ENCODE measurements at places on chromosomes 5 and 9.
A peak's percentile ranks its signal among the peaks of the same experiment; 100 is the strongest.

GRCh38 chr5:140295414-140295813, 7.5 kb downstream of the PFDN1 start:
- peak; percentile 98 for DNase-seq

GRCh38 chr5:125390326-125390725, 643.9 kb upstream of the ZNF608 start:
- no peak for DNase-seq

DNA sequence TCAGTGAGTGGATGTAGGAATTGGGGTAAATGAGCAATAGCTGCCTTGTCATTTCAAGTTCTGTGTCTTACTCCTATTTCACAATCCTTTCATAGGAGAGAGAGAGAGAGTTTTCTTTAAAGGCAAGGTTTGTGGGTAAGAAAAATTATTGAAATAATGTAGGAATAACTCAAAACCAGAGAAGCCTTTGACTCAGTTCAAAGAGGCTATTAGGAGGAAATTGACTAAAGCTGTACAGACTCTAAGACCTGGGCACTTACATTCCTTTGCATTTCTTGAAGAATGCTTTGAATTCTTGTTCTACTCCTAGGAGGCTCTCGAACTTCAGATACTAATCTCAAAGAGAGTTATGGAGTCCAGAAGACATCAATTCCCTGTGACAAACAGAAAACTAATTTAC, 257.1 kb downstream of the FBXL7 start:
- peak; percentile 94 for DNase-seq

- DNase-seq, result peak; percentile 51
Measured at GRCh38 chr5:60161340-60161934, 267.9 kb upstream of the PDE4D start.

DNA sequence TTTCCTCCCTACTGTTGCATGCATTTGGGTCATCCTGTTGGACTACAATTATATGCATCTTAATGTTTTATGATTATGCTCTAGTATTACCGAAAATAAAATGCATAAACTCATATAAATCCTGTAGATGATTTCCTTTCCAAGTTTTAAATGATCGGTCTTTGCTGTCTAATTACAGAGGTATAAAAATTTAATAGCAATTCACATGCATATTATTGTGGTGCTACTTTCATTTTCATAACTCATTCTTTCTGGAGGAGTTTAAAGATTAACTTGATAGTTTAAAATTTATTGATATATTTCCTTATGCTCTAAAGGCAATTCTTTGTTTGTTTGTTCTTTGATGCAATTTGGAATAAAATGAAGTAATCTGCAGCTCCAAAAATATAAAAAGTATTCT, 1475.1 kb downstream of the MAT2B start:
- no peak for DNase-seq

- DNase-seq, result peak; percentile 73
Measured at GRCh38 chr5:93704996-93705395, 36.4 kb downstream of the POU5F2 start.

DNA sequence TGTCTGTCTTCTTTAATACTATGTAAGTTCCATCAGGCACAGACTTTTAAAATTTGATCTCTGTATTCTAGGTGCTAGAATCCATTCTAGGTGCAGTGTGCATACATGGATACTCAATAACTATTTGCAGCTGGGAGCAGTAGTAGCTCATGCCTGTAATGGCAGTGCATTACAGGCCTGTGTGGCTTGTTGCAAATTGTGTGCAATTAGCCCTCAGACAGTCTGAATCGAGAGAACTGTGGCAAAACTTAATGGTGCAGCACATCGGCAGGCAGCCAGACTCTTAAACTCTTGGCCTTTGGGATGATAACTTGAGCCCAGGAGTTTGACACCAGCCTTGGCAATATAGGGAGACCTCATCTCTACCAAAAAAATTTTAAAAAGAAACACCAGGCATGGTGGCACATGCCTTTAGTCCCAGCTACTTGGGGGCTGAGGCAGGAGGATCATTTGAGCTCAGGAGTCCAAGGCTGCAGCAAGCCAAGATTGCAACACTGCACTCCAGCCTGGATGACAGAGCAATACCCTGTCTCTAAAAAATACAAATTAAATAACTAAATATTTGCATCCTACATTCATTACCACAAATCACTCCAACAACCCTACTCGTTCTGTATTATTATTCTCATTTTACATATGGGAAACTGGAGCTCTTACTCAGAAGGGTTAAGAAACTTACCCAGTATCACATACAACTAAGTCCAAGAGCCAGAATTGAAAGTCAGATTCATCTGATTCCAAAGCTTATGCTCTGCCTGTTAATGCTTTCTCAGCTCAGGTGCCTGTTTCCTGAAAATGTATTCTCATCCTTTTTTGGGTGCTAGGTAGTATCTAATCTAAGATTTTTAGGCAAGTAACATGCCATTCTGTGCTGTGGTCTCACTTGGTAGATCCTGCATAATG, 30.1 kb downstream of the PRKACG start:
- no peak for DNase-seq

GRCh38 chr5:157273131-157273556, 7.2 kb downstream of the CYFIP2 start:
- no peak for DNase-seq

GRCh38 chr5:62315376-62316175, 9.6 kb downstream of the KIF2A start:
- peak; percentile 56 for DNase-seq

DNA sequence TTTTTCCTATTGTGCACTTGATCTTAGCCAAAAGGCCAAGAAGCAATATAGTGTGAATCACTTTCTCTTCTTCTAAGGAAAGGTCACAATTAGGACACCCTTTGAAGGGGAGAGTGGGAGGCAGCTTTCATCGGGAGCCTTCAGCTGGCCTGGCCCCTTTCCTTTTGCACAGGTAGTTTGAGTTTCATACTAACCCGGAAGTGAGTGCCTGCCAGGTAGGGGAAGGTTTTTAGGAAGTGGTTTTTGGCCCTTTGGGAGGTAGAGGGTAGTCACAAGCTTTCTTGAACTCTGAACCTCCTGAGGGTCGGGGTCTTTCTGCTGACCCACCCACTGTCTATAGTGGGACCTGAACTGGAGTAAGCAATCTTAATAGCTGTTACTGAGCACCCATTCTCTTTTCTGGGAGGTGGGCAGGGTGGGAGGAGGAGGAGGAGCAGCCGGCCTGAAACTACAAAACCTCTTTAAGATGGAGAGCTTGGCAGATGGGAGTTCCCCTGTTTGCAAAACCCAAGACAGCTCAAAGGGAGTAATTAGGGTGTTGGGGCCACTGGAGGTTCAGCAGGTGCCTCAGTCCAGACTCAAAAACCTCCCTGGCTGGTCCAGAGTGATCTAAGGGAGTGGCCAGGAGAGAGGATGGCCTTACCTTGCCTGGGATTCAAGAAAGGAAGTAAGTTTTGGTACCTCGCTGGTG, 6.0 kb downstream of the LARP1 start:
- DNase-seq, result no peak

- no peak for DNase-seq
Measured at GRCh38 chr9:77602852-77603251, 45.3 kb downstream of the GNA14 start.

DNA sequence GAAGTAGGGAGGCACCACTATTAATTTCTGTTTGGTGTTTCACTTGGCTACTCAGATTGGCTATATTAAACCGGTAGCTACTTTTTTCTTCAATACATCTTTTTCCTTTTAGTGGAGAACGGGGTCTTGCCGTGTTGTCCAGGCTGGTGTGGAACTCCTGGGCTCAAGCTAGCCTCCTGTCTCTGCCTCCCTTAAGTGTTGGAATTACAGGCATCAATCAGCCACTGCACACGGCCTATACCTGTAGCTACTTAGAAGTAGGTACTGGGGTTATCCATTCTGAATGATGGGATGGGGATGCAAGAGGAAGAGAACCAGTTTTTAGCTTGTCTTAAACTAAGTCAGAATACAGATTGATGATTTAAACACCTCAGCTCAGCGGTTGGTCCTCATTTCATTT, 1.7 kb downstream of the UBE2D2 start:
- DNase-seq, result no peak

- DNase-seq, result no peak
Measured at GRCh38 chr5:112951124-112951702, 25.4 kb upstream of the DCP2 start.

DNA sequence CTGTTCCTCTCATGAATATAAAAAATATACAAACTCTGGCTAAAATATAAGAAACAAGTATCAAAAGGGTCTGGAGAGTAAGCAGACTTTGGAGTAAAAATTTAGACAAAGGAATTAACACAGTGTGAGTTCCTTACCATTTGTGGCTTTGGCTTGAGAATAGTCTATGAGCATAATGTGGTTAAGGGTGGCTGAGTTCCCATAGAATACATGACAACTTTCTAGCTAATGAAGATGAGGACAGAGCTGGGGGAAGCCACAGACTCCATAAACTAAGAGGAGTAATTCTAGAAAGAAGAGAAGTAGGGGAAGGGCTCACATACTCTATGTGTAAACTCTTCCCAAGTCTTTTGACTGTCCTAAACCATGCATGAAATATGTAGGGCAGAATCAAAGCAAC, 79.4 kb downstream of the CAAP1 start:
- DNase-seq, result peak; percentile 10

DNA sequence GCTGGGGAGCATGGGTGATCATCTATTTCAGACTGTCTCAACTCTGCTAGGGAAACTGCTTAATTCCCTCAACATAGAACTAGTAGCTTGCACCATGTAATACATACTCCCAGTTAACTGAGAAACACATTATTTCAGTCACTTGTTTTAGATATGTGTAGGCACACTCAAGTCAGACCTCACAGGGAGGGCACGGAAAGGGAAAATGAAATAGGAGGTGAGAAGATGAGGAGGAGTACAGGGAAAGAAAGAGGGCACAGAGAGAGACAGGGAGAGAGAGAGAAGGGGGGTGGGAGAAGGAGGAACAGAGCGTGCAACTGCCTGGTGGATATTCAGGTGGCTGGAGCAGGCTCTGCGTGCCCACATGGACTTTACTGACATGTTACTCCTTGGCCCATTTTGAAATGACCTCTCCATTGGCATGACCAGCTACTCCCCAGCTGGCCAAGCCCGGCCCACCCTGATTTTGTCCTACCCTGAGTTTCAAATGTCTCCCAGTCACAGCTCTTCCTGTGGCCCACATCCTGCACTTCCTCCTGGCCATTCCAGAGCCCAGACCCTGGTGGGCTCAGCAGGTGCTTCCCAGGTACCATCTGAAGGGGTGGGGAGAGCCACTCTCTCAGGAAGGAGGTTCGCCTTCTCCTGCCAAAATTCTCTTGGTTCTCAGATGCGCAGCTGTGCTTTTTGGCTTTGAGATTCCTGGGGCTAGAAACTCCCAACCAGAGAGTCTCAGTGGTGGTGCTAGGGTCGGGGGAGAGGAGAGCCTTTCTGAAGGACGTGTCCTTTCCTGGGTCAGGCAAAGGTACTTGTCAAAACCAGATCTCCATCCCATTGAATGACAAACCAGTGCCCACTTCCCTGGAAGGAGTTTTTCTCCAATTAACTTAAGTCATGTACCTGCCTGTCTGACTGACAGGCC, 229.4 kb downstream of the FSTL4 start:
- DNase-seq, result no peak

- DNase-seq, result no peak
Measured at GRCh38 chr5:178381206-178381605, 148.6 kb upstream of the PHYKPL start.

GRCh38 chr5:23268136-23268535, 239.3 kb upstream of the PRDM9 start:
- peak; percentile 0 for DNase-seq

DNA sequence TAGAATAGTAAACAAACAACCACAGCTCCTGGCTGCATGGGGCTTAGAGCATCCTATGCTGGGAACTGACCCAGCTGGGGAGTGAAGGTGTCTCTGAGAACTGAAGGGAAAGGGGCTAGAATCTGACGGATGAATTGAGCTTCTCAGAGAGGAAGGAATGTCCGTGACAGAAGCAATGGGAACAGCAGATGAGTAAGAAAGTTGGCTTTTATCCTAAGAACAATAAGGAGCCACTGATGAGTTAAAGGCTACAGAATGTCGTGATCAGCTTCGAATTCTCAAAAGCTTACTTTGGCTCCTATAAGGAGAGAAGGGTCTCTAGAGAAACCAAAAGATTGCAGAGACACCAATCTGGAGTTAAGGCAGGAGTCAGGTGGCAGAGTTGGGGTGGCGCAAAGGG, 52.6 kb downstream of the EBF1 start:
- peak; percentile 68 for DNase-seq
